ENCODE measurements at places on chromosomes 4 and X.

- no peak for DNase-seq
These were observed 448.4 kb downstream of the RAPGEF2 start for GRCh38 chr4:159551281-159551680.

GRCh38 chr4:139692309-139693012 lies 26.8 kb downstream of the MGST2 start:
- DNase-seq: no peak

DNA sequence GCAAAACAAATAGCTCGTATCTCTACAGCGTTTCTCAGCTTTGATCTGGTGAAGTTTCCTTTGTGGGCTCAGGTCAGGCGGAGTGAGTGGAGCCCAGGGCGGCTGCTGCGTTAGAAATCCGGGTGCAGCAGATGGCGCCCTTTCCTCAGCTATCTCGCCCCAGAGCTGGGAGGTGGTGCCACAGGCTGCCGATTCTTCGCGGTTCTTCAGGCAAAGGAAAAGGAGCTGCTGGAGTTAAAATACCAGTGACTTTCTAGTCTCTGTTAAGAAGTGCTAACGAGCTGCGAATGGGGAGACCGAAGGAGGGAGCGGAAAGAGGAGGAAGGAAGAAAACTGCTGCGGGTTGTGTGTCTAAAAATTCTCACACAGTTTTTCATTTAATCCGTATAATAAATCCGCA lies 114.6 kb downstream of the CPE start:
- DNase-seq: peak; percentile 45

DNA sequence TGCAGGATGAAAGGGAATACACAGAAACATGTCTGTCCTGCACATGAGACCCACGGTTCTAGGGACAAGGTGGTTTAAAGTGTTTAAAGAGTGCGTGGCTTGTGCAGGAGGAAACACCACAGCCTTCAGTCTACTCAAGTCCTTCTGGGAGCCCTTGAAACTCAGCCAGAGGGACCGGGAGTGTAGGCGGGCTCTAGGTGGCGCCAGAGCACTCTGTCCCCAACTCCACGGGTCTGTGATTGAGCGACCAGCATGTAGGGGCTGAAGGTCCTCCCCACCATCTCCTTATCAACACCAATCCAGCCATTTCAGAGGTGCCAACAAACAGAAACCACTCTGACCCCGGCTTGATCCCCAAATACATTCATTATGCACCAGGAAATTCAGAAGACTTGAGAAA lies 82.0 kb upstream of the CLDN34 start:
- peak; percentile 45 for DNase-seq

- DNase-seq: no peak
These were observed 127.2 kb downstream of the UBE2K start for GRCh38 chr4:39825090-39825489.

DNA sequence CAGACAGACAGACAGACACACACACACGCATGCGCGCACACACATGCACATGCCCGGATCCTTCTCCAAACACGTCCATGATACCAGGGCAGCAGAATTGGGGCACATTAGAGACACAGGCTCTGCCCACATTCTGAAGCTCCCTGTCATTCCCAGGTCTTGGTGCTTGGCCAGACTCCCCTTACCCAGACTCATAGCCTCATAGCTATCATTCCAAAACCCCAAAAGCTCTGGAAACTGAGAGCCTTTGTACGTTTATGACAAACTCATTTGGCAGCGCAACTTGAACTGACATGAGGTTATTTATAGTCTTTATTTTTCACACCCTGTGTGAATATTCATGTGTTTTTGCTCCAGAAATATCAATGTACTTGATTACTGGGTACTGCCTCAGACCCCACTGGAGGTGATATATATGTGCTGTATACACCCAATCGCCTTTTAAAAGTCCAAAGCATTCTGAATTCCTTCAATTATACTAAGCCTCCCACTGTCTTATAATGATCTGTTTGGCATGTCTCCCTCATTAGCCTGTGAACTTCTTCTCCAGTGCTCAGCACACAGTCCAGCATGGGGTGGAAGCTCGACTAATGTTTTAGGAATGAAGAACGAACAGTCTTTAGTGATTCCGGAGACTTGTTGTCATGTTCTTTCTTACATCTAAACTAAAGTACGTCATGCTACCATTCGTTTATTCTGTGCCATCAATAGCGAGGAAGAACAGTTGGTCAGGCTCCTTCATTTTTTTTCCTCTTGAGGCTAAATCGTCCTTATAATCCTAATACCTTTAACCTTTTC lies 45.0 kb downstream of the RTL9 start:
- DNase-seq: no peak

DNA sequence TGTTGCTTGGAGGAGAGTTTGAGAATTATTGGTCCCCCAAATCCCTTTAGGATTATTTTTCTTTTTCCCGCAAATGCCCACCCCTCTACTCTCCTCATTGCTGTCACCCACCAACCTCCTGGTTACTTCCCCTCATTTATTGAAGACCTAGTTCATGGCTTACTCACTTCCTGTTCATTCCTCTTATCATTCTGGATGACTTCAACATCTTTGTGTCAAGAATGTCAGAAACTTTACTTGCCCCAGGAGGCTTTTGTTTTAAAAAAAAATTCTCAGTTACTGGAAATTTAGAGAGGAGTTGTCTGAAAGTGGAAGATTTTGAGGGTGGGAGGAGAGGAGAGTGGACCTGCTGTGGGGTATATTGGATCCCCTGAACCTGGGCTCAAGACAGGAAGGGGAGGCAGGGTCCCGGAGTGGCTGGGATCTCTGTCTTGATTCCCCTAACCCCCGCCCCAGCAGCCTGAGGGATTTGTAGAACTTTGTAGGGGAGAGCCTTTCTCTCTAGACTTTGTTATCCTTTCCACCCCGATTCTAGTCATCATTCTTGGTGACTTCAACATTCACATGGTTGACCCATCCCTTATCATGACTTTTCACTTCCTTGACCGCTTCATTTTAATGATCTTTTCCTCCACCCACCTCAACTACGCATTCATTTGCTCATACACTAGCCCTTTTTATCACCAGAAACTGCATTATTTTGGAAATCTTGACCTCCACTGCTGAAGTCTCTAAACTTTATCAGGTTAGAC lies 69.9 kb upstream of the ESX1 start:
- no peak for DNase-seq

GRCh38 chrX:71621603-71622002 lies 3.3 kb upstream of the CXCR3 start:
- no peak for DNase-seq

DNA sequence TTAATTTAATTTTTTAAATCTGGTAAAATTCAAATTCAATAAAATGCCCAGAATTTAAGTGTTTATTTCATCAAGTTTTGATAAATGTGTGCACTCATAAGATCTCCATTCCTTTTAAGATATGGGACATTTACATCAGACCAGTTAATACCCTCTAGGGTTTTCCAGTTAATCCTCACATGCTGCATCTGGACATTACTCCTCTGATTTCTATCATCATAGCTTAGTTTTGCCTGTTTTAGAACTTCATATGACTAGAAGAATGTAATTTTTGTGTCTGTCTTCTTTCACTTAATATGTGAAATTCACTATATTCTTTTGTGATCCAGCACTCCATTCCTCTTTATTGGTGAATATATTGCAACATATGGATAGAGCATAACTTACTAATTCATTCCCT lies 727.7 kb upstream of the FAM241A start:
- DNase-seq: no peak

- DNase-seq: no peak
These were observed 96.6 kb downstream of the EVC2 start for GRCh38 chr4:5611750-5612149.

GRCh38 chr4:143411527-143412419 lies 75.1 kb downstream of the GAB1 start:
- no peak for DNase-seq

DNA sequence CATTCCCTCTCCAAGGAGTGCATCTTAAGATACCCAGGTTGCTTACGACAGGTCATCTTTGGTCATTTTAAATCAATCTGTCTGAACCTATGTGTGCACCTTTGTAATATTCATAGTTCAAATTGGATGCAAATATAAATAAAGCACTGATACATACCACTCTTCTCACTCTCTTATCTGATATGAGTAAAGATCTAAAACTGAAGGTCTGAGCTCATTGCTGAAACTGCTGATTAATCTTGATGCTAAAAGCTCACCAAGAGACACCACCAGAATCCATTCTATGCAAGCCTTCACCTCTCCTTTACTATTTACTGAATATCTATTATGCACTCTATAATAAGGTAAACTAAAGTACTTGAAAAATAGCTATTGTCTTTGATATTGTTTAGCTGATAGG lies 16.6 kb downstream of the HSD17B13 start:
- DNase-seq: no peak

- DNase-seq: peak; percentile 46
These were observed 3.1 kb upstream of the NR3C2 start for GRCh38 chr4:148445071-148445859.

DNA sequence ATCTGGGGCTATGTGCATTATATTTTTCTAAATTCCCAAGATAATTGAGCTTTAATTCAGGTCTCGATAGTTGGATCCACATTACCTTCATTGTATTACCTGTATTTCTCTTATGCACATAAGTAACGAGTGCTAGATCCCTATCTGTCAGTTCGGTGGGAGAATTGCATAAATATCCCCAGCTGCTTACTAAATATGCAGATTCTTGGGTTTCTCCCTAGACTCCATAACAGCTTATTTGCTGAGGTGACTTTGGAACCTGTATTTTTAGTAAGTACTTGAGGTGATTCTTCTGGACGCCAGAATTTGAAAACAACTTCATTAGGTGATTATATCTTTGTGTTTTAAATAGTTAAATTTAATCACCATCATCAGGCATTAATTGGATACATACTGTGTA lies 15.0 kb downstream of the UGT8 start:
- DNase-seq: no peak

- no peak for DNase-seq
These were observed 48.1 kb downstream of the FNIP2 start for GRCh38 chr4:158816955-158817354.

DNA sequence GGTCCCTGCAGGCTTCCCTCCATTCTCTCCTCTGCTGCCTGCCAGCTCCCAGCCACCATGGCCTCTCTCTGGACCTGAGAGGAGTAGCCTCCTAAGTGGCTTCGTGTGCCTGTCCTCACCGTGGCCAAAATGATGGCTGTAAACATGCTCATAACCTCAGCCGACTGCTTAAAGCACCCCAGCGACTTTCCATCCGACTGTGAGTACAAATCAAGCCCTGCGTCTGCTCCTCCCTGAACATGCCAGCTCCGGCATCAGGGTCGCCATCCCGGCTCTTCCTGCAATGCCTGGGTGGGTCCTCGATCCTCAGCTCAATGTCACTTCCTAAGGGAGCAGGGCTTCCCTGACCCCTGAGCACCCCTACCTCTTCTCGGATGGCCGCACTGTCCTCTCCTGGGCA lies 3.3 kb upstream of the SORCS2 start:
- DNase-seq: no peak

- no peak for DNase-seq
These were observed at the start of gene RBM47 for GRCh38 chr4:40629401-40630334. TSS of gene RBM47 (minus strand) at chr4:40629864. CDS start at chr4:40438893, 190,971 bp downstream.

DNA sequence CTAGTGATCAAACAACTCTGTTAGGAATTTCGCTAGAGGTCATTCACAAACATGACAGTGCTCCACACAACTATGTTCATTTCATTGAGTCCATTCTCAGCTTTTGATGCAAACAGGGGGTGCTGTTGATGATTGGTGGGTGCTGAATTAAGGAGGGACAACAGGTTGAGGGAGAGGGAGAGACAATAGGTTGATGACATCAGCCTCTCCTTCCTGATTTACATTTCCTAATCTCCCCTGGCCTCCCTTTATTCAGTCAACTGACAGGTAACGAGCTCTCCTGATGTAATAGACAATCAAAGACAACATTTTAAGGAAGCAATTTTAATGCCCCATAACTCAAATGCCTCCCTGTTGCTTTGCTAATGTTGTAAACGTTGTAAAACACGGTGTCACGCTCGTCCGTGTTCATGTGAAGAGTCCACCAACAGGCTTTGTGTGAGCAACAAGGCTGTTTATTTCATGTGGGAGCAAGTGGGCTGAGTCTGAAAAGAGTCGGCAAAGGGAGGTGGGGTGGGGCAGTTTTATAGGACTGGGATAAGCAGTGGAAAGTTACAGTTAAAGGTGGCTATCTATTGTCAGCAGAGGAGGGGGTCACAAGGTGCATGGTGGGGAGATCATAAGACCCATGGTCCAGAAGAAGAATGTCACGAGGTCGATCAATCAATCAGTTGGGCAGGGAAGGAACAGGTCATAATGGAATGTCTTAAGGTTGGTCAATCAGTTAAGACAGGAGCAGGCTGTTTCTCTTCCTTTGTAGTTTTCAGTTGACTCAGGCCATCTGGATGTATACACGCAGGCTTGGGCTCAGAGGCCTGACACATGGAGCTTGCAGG lies 4.8 kb upstream of the GAR1 start:
- no peak for DNase-seq

- no peak for DNase-seq
These were observed 177.0 kb downstream of the GPAT3 start for GRCh38 chr4:83712890-83713289.

DNA sequence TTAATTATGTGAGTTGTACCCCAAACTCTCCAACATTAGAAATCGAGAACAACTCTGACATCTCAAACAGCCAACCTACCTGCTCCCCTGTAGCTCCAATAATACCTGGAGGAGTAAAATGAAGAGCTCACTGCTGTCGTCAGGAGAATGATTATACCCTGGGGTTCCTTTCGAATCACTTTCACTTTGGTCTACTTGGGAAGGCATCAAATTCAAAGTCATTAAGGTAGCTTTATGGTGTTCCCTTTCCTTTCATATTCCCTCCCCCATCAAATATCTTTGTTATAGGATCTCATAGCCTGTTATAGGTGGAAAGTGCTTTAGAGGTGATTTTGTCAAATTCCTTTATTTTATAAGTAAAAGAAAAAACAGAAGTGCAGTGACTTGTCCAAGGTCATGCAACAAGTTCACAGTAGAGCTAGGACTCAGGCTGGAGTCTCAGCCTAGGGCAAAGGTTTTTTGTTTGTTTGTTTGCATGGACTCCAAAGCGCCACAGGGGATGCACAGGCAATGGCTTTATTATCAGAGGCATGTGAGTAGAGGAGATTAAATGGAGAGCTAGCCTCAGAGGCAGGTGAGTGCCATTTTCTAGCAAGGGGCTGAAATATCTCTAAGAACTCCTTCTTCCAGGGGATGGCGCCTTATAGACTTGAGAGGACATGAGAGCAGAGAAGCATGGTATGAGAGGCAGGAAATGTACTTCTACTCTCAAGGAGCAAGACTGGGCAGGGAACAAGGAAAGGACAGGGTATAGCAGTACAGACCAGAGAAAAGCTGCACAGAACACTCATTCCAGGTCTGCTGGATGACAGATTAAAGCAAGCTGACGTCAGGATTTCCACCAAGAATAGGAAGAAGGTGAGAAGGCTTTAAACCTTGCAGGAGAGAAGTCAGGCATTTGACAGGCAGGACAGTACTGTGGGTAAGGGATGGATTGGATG lies 262.1 kb upstream of the GPC4 start:
- DNase-seq: no peak

DNA sequence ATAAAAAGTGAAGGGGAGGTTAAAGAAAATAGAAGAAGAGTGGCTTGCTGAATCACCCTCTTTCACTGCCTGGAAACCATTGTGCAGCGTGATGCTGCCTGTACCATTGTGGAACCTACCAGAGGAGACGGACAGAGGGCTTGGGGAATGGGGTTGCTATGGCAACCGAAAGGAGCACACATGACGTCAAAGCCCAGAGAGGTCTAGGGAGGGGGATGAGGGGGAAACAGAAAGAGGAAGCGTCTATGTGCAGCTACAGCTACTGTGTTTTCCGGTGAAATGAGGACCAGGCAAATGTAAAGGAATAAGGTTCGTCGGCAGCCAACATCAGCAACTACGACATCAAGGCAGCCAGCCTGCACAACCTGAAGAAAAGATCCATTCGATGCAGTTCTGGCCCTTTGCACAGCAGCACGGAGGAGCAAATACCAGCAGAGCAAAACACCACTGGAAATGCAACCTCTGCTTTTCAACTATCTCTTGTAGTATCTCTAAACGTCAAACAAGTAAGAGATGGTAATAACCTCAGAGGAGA lies at the start of gene MAPK10:
MAPK10 (minus strand) TSS at position 110 of the 535 bp plus-strand sequence.
- peak; percentile 33 for DNase-seq
